ENCODE measurements at places on chromosomes 12 and 14.
A peak's percentile ranks its signal among the peaks of the same experiment; 100 is the strongest.

- DNase-seq, result no peak
These were observed 172.2 kb upstream of the PRICKLE1 start for GRCh38 chr12:42761601-42762350.

- no peak for DNase-seq
These were observed 53.6 kb downstream of the DYRK2 start for GRCh38 chr12:67702136-67702535.

- peak; percentile 62 for DNase-seq
These were observed 91.5 kb upstream of the PRB2 start for GRCh38 chr12:11486623-11487444.

DNA sequence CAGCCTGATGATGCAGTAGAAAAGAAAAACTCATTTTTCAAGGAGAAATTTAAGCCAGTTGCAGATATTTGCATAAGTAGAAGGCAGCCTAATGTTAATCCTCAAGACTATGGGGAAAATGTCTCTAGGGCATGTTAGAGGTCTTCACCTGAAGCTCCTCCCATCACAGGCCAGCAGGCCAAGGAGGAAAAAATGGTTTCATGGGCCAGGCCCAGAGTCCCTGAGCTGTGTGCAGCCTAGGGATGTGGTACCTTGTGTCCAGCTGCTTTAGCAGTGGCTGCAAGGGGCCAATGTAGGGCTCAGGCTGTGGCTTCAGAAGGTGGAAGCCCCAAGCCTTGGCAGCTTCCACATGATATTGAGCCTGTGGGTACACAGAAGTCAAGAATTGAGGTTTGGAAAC is 1946.7 kb upstream of the FLRT2 start:
- no peak for DNase-seq

DNA sequence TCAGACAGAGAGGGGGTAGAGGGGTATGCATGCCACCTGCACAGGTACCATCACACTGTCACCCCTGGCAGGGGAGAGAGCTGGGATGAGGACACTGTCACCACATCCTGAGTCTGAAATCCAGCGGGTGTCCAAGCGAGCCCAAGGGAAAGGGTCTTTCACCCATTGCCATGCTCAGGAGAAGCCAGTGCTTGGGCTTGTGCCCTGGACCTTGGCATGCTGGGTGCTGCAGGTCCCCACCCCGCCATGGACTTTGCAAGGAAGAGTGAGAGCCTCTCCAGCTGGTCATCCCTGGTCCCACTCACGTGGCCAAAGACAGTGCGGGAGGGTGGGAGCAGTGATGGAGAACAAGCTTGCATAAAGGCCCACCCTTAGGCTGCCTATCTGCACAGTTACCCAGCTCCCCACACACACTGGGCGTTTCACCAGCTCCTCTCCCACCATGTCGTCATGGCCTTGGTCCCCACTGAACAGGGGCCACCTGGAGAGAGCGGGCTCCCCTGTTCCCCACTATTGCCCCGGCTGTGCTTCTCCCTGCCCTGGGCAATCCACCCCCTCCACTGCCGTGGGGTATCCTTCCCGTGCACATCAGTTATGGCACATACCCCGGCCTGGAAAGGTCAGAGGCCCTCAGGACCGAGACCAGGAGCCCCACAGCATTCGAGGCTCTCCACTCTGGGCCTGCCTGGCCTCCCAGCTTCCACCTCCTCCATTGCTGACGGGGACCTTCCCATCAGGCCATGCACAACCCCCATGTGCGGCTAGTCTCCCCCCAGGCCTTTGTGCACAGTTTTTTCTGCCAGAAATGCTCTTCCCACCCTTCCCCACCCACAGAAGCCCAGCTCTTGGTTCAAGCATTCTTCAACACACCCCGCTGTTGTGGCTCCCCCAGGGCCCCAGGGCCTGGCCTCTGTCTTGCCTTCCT is 58.6 kb upstream of the BCL11B start:
- no peak for DNase-seq

- no peak for DNase-seq
These were observed 29.5 kb downstream of the PHETA1 start for GRCh38 chr12:111339321-111339938.

- peak; percentile 9 for DNase-seq
These were observed 131.6 kb downstream of the PPFIA2 start for GRCh38 chr12:81627336-81628189.
